ENCODE measurements at places on chromosomes 4 and X. TPM values are rescaled to one million over a fixed set of nuclear protein-coding genes. Genes with fewer than 3 reads are reported as not detected.

CENPE gene
- total RNA-seq = 65.0 TPM

- DNase-seq = no peak
Observed at GRCh38 chrX:32524385-32524784, 687.0 kb downstream of the DMD start.

SNCA gene
- 4.7 TPM for total RNA-seq

TECRL gene
- total RNA-seq = not detected

RASGEF1B gene
- 2.7 TPM for total RNA-seq

- DNase-seq = no peak
Observed at GRCh38 chr4:152054731-152055130, 293.9 kb upstream of the GATB start.

All from activated CD4-positive, alpha-beta T cell treated with anti-CD3 and anti-CD28 coated beads, Interleukin-2, amount 10 ng/mL, durations not matched to agents 7 days and 5 days (primary cell).